ENCODE measurements at places on chromosomes 12 and 14.

- no peak for DNase-seq
Measured at GRCh38 chr14:69317102-69317755, 57.3 kb downstream of the GALNT16 start.

DNA sequence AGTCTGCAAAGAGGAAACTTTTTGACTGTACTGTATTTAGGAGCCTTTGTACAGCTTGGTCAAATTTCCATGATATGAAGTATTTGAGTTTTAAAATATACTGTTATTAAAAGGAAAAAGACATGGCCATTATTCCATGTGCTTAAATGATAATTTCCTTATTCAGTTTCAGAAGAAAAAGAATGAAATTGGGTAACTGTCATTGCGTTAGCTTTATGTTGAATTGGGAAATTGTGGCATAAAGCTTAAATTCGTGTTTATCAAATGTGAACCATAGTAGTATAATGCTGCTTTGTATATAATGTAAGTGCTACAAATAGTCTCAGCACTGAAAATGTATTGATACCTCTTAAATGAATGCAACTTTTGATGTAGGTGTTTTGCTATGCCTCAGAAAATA lies 64.9 kb downstream of the ETNK1 start:
- DNase-seq = no peak

DNA sequence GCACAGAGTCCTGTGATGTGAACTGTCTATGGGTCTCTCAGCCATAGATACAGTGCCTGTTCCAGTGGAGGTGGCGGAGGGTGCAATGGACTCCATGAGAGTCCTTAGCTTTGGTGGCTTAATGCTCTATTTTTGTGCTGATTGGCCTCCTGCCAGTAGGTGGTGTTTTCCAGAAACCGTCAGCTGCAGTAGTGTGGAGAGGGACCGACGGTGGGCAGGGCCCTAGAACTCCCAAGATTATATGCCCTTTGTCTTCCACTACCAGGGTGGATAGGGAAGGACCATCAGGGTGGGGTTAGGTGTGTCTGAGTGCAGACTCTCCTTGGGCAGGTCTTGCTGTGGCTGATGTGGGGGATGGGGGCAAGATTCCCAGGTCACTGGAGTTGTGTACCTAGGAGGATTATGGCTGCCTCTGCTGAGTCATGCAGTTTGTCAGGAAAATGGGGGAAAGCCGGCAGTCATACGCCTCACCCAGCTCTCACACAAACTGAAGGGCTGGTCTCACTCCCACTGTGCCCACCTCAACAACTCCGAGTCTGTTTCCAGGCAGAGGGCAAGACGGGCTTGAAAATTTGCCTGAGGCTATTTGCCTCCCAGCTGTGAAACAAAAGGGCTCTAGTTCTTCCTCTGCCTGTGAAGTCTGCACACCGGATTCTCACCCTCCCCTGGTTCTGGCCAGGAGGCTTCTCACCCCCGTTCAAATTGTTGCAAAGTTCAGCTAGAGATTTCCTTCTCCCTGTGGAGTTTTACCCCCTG lies 24.9 kb upstream of the ZDHHC17 start:
- DNase-seq = no peak

- DNase-seq = no peak
Measured at GRCh38 chr12:20376984-20377383, 8.6 kb downstream of the PDE3A start.

GRCh38 chr12:76533331-76533730 lies 26.2 kb downstream of the OSBPL8 start:
- DNase-seq = no peak

DNA sequence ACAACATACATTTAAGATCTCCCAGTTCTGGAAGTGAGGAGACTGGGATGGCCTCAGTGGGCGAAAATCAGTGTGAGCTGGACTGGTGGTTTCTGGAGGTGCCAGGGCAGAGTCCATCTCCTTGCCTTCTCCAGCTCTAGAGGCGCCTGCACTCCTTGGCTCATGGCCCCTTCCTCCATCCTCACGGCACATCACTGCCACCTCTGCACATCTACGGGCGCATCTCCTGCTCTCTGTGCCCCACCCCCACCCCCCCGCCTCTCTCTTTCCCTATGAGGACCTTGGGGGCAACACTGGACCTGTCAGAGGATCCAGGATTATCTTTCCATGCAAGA lies 62.8 kb upstream of the DIO3 start:
- DNase-seq = no peak

GRCh38 chr12:11730299-11731041 lies 81.0 kb downstream of the ETV6 start:
- DNase-seq = no peak

GRCh38 chr14:55401751-55402150 lies 9.9 kb downstream of the ATG14 start:
- DNase-seq = no peak

- DNase-seq = no peak
Measured at GRCh38 chr14:100236881-100237280, 2.1 kb upstream of the YY1 start.

Measured in KG1 (cell line).